CD4-positive, alpha-beta T cell treated with Interleukin-6 at 100 ng/mL for 8 hours (primary cell): ENCODE measurements at places on chromosomes 1 and 21.

DNA sequence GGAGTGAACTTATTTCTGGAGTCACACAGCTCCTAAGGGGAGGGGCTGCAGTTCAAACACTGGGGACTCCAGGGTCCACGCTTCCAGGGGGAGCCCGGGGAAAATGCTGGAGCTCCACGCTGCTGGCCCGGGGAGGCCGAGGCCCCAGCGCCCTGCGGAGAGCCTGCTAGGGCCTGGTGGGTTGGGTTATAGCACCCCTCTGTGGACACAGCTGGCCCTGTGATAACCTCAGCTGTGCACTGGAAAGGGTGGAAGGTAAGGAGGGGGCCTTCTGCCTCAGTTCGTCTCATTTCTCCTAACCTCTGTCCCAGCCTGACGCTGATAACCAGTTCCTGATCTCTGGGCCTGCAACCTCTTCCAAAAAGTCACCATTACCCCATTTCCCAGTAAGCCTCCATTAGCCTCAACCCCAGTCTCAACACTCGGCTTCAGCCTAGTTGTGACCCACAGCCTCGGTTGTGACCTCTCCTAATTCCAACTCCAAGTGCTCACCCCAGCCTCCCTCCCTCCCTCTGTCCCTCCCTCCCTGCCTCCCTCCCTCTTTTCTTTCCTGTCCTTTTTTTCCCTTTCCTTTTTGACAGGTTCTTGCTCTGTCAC lies 7.1 kb downstream of the NBL1 start:
- peak; percentile 55 for DNase-seq

GRCh38 chr1:2135441-2135841 lies 59.1 kb downstream of the FAAP20 start:
- no peak for DNase-seq

- DNase-seq = no peak
Observed at GRCh38 chr1:9289711-9290485, 2.8 kb upstream of the SPSB1 start.

GRCh38 chr1:204853436-204853835 lies 17.2 kb upstream of the NFASC start:
- no peak for DNase-seq

DNA sequence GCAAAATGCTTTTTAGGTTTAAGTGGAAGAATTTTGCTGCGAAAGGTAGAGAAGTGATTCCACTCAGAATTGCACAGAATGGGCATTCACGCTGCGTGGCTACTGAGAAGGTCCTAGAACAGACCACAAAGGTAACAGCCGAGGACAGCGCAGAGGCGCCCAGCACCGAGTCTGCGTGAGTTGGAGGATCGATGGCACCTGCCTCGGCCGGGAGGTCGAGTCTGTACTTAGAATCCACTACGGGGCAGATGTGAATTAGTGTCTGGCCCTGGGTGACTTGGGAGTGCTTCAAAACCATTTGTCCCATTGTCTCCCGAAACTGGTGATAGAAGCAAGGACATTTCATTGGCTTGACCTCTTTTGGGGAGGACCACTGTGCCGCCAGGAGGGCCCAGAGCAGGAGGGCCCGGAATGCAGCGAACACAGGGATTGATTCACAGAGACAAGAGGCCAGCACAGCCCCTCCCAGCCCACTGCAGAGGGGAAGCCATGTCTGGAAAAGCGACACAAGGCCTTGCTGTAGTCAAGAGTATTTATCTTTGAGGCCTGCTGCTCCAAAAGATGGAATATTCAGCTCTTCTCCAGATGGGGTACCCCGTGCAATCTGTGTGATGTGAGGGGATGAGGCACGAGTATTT lies 35.0 kb upstream of the TTC34 start:
- DNase-seq = no peak

- DNase-seq = no peak
Observed at GRCh38 chr21:30882866-30883597, 1.7 kb upstream of the KRTAP11-1 start.

DNA sequence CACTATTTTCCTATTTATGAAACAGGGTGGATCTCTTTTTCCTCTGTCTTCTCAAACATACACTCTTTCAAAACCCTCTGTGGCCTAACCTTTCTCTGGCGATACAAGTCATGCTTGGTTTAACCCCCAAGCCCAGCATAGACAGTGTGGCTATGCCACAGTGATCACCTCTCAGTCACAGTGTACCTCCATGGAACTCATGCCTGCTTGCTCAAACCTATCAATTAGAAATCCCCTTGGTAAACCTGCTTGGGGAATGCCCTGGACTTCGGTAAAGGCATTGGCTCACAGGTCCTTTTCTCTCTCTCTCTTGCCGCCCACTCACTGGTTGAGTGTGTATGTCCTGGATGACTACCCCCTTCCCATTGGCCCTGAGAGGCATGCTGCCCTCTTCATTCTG lies 147.5 kb downstream of the CYYR1 start:
- DNase-seq = no peak

- no peak for DNase-seq
Observed at GRCh38 chr1:234240680-234241079, 132.6 kb upstream of the COA6 start.

DNA sequence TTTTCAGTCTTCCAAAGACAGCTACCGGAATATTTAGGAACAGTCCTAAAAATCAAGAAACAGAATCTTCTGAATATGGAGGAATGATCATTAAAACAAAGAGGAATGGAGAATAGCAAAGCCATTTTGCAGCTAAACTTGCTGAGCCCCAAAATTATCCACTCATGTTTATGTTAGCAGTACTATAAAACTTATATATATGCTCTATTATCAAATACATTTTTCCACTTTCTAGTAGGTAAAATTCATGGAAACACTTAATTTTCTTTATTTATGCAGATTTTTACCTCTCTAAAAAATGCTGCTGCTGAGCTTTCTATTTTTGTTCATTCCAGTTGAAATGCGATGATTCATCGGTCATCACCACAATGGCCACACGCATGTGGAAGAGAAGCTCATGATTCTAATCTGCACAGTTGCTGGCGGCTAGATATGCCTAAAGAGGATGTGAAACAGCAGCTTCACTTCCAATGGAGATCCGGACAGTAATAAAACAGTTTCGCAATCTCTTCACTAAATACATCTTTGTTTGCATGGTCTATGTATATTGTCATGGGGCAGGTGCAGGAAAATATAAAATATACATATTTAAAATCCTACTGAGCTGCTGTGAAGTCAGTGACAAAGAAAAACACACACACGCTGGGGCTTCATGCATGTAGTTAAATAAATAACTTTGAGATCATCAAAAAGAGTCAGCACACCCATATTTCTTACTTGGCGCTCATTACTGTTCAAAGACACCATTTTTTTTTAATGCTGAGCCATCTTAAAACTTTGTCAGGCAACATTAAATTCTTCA lies 292.2 kb downstream of the SMYD3 start:
- no peak for DNase-seq

- DNase-seq = no peak
Observed at GRCh38 chr1:225871359-225872074, 10.7 kb downstream of the TMEM63A start.

- peak; percentile 56 for DNase-seq
Observed at GRCh38 chr1:212630158-212630900, 21.8 kb downstream of the ATF3 start.

DNA sequence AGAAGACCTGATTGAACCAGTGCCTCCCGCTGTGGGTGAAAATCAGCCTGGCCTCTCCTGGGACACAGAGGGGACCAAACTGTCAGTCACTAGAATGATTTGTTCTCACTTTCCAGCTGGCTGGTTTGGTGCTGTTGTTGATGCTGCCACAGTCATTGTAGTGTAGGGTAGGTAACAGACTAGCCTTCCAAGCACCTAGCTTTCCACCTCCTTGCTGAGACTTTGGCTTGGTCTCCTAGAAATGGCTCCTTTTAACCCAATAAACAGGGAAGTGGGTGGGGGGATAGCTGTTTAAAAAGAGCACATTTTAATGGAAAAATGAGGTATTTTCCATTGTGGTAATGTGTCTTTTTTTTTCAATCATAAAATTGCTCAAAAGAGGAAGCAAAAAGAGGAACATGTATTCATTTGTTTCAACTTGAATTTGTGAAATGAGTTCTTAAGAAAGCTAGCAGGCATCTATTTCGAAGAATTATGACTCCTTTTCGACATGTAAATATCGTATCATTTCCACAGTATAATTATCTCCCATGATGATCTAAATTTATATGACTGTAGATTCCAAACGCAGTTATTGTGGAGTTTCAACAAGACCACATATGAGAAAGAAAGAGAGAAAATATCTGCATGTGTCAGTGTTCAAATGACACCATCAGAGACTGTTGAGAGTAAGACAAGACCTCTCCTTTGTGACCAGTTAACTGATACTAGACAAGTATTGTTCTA lies 190.1 kb downstream of the HLX start:
- DNase-seq = no peak

DNA sequence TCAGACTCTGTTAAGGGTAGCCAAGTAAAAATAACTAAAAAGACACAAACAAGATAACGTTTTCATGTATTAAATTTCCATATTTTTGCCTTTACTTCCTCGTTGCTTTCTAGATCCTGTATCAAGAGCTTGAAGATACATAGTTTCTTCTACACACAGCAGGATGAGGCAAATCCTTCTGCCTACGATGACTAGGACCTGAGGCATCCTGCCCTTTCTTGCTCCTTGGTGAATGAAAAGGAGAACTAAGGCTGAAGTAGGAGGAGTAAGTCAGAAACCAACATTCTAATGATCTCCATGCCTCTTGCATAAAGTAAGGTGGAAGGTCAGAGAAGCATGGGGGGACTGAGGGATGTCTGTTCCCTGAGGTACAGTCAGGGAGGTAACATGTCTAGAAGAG lies 102.6 kb downstream of the GPATCH2 start:
- DNase-seq = no peak

DNA sequence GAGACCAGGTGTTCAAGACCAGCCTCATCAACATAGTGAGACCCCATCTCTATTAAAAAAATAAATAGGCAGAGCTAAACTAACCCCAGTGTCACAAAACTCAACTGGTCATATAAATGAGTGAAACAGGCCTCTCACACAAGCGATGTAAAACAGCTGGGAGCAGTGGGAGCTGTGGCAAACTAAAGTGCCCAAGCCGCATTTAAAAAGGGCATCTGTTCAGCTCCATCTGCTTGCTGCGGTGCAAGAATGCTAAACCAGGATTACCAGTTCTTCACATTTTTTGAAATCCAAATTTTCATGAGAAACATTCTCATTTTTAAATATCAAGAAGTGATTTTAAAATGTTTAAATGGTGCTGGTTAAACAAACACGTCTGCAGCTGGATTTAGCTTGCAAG lies 50.0 kb upstream of the WNT2B start:
- no peak for DNase-seq

DNA sequence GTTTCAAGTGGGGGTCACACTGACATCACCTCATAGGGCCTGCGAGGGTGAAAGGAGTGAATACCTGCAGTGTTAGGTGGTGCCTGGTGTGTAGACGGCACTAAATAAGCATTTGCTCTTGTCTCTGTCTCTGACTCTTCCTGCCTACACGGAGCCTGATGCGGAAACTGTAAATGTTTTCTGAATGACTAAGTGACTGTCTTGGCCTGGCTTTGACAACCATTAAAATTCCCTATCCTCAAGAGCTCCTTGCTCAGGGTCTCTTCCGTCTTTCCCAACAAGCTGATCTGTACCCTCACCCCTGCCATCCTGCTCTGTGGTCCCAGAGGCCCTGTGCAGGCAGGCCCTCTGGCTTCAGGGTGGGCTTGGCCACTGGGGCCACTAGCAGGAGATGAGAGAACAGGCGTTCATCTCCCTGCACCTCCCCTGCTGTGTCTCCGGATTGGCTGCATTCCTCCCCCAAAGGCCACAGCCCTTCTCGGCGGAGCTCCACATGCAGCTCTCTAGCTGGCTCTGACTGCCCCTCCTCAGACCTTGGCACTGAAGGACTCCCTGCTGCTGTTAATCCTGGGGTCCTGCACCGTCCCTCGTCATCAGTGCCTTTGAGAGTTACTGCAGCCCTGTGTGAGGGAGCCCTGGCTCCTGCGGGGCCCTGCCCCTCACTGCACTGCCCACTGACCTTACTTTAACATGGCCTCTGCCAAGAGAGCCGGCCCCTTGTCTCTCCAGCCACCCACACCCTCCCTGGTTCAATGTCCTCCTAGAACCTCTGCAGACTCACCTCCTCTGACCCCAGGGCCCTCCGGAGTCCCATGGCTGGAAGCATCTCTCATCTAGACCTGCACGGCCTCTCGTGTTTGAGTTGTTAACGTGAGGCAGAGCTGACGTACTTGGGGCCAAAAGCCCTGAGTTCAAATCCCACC lies 211.1 kb downstream of the MATN1 start:
- no peak for DNase-seq

- peak; percentile 95 for DNase-seq
Observed at GRCh38 chr1:22039594-22040285, 12.8 kb upstream of the CDC42 start.

GRCh38 chr1:1082239-1082775 lies 8.2 kb upstream of the RNF223 start:
- no peak for DNase-seq

GRCh38 chr1:58574816-58575215 lies 2.2 kb downstream of the TACSTD2 start:
- DNase-seq = no peak

DNA sequence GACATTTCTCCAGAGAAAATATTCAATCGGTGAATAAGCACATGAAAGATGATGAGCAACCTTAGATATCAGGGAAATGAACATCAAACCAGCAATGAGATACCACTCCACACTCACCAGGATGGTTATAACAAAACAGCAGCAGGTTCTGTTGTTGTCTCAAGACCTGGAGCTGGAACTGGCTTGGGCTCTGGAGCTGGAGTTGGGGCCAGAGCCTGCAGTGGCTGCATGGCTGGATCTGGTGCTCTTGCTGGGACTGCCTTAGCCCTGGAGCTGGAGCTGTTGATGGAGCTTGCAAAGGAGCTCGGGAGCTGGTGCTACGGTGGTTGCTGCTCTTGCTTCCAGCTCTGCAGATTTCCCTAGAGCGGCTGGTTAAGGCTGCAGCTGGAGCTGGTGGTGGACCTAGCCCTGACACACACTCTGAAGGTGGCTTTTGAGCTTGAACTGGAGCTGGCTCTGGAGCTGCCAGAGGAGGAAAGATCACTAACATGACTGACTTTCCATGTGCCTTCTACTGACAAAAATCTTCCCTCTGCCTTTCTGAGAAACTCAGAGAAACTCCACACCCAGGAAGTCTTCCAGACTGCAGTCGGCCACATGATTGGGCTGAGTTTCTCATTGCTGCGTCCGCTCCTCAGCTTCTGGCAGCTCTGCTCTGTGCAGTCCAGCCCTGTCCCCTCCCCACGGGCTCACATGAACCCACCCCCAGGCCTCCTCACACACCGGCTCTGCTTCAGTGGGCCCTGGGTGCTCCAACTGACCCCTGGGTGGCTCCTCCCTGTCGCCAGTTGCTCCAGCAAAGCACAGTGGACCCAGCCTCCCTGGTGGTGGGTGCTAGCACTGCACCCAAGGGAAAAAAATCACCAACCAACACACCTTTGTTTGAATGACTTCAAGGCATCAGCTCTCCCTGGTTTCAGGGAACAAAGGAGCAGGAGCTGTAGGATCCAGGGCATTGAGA lies 139.1 kb upstream of the FMN2 start:
- no peak for DNase-seq
